ENCODE measurements at places on chromosomes 3 and 15.

- no peak for DNase-seq
These were observed 185.3 kb upstream of the NECTIN3 start for GRCh38 chr3:110886222-110886893.

DNA sequence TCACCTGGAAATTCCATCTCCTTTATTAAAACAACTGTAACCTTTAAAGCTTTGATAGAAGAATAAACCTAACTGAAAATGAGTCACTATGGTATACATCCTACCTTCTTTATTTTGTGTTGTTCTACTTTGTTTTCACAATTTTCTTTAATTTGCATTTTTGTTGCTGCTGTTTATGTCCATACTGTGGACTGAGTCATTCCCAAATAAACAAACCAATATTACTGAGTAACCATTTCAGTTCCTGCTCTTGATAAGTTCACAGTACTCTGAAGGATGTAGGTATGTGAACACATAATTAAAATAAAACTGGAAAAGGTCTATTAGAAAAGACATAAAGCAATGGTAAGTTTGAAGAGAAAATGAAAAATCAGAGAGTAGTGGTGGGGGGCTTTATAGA lies 528.5 kb upstream of the GOLIM4 start:
- no peak for DNase-seq

GRCh38 chr3:197801891-197802778 lies 11.1 kb downstream of the LRCH3 start:
- DNase-seq = peak; percentile 11

GRCh38 chr3:36418296-36418695 lies 38.0 kb downstream of the STAC start:
- DNase-seq = no peak

GRCh38 chr3:128587391-128587790 lies 63.2 kb downstream of the RPN1 start:
- DNase-seq = no peak

GRCh38 chr15:53193149-53193548 lies 403.0 kb upstream of the ONECUT1 start:
- no peak for DNase-seq

All from activated naive CD4-positive, alpha-beta T cell treated with Interleukin-2 at 50 U/mL for 16 hours (primary cell).